Kidney tubule cell (primary cell): ENCODE measurements at places on chromosomes 1 and 21.

DNA sequence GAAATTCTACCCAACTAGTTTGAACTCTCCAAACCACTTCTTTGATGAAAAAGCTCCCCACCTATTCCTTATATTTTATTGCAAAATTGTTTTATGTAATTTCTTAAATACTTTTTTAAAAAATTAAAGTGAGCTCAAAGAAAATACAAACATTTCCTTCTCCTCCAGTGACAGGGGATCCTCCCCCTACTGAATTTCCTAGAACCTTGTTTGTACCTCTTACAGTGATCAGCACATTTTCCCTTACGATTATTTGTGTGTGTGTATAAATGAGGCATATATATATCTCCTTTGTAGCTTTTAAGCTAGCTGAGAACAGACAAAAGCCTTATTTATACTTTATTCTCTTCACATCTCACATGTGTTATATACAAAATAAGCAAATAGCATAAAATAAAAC lies 44.4 kb downstream of the VAV3 start:
- no peak for DNase-seq

GRCh38 chr1:64133036-64133435 lies 70.4 kb upstream of the UBE2U start:
- DNase-seq = peak; percentile 99

- DNase-seq = no peak
Measured at GRCh38 chr1:116203920-116204319, 92.7 kb downstream of the MAB21L3 start.

- no peak for DNase-seq
Measured at GRCh38 chr1:38585460-38585859, 274.1 kb downstream of the RRAGC start.

DNA sequence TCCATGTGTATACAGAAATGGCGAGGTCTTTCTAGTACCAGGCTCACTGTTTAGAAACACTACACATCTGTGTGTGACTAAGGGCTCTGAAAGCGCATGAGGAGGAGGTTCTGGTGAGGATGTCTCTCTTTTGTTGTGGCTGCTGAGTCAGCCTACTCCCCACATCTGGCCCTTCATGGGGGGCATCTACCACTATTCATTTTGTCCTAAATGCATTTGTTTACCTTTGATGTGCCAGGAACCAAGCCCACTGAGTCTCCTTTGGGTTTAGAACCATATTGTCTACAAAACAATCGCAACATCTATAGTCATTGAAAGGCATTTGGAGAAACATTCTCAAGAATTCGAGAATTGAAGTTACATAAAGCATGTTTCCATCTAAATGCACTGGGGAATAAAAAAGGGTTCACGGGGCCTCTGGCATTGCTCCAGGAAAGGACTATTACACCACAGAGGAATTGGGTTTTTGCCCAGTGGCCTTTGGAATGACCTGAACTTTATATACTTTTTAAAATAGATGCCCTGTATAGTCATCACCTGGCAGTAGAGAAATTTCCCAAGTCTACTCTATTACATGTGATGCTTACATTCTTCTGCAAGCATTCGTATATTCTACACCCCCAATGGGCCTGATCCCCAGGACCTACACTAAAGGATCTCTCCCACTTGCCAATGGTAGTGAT lies 35.1 kb upstream of the ADORA3 start:
- peak; percentile 65 for DNase-seq

DNA sequence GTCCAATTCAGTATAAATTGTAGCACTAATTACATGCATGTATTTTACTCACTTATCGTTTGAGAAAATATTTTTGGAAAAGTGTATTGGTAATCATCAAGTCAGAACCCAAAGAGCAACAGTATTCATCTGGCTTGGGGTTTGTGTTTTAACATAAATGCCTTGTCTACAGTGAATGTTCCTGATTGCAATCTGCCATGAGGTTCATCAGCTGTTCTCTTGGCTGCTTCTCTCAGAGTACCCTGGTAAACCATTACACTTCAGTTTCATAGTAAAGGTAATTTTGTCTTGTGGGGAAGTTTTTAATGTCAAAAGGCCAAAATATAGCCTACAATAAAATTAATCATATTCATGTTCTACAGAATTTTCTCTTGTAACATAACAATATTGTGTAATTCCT lies 150.3 kb downstream of the IFI44 start:
- DNase-seq = no peak

DNA sequence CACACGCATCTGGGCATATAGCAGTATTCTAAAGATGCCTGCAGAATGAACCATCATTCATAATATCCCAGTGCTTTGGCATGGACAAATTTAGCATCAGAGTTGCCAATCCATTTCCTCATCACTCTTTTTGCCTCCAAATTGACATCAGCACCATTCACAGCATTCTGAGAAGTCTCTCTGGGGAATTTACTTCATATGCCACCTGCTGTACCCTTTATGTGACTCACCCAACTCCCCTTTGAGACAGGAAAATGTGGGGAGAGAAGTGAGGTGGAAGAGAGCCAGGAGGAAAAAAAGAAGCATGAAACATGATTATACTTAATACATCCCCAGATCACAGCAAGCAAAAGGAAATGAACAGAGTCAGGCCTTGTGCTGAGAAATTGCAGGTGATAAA lies 37.4 kb downstream of the RAB3B start:
- no peak for DNase-seq

DNA sequence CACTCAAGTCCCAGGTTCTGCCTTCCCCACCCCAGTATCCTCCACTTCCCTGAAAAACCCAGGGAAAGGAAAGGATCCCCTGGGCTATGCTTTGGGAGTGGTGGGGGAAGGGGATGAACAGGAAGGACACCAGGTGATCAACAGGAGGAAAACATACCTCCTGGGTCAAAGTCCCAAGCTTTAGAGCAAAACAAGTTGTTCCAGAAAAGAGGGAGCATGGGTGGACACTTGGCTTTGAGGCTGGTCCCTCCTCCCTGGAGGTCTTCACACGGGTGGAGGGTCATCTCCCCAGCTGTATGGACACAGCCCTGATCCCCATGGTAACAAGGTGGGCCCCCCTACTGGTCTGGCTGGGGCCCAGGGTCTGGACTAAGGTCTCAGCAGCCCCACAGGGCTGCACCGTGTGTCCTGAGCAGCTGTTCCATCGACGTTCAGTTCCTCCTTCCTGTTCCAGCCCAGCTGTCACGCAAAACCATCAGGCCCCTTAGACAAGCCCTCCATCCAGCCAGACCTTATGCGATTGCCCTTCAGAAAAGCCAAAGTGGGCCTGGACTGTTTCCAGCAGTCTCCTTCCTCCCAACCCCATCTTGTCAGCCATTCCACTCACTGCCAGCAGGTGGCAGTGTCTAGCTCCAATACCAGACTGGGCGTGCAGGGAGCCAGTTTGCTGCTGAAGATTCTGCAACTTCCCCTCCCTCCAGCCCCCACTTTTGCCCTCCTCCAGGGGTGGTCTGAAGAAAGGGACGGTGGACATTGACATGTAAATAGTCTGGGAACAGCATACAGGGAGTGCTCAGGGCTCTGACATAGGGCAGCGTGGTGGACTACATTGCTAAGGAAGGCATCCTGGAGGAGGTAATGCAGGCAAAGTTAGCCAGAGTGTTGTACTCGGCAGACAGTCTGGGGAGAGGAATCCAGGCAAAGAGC lies 2.9 kb upstream of the PDZK1IP1 start:
- peak; percentile 79 for DNase-seq

DNA sequence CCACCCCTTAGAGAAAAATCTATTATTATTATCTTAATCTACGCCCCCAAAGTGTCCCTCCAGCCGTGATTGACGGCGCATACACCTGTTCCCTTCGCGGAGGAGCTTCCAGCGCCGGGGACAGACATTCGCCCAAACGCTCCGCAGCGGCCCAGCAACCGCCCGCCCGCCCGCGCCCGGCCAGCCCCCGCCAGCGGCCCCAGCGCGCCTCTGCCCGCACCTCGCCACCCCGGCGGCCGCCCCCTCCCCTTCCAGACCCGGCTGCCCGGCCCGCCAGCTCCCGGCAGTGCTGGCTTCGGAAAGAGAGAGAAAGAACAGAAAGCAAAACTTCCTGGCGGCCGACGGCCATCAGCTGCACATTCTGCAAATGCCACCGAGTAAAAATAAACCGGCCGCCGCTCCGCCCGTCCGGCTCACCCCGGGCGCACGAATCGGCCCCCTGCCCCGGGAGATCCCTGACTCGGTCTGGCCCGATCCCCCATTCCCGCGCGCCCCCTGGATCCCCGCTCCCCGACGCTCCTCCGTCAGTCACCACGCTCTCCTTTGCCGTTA lies 1.6 kb downstream of the CASZ1 start:
- peak; percentile 50 for DNase-seq

- no peak for DNase-seq
Measured at GRCh38 chr1:190963321-190963720, 485.7 kb upstream of the BRINP3 start.

DNA sequence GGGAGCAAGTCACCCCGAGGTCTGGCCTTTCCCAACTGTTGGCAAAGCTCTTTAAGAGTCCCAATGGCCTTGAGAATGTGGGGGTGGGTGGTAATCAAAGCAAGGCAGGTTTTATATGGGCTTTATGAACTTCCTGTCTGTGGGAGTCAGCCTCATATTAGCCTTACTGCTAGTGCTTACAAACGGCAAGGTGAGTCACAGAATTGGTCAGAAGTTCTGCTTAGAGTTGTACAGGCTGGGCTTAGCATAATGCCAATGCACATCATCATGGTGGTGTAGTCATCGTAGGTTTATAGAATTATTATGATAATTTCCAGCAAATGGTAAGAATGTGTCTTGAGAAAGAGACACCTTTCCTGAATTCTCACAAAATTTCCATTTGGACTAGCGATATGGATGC lies 192.7 kb upstream of the KIAA0040 start:
- peak; percentile 13 for DNase-seq

- no peak for DNase-seq
Measured at GRCh38 chr1:90952906-90953305, 68.9 kb downstream of the ZNF644 start.

DNA sequence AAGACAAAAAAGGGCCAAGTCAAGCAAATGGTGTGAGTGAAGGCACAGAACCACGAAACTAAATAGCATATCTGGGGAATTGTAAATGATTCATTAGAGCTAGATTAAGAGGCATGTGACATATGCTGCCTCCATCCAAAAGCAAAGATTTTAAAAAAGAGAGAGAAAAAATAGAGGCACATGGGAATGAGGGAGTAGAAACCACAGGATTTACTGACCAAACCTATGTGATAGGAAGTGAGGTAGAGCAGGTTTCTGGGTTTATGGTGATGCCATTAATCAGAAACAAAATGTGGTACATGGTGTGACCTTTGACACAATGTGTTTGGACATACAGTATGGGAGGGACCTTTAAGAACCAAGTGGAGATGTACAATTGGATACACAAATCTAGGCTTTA lies 13.6 kb downstream of the C1orf52 start:
- DNase-seq = no peak

DNA sequence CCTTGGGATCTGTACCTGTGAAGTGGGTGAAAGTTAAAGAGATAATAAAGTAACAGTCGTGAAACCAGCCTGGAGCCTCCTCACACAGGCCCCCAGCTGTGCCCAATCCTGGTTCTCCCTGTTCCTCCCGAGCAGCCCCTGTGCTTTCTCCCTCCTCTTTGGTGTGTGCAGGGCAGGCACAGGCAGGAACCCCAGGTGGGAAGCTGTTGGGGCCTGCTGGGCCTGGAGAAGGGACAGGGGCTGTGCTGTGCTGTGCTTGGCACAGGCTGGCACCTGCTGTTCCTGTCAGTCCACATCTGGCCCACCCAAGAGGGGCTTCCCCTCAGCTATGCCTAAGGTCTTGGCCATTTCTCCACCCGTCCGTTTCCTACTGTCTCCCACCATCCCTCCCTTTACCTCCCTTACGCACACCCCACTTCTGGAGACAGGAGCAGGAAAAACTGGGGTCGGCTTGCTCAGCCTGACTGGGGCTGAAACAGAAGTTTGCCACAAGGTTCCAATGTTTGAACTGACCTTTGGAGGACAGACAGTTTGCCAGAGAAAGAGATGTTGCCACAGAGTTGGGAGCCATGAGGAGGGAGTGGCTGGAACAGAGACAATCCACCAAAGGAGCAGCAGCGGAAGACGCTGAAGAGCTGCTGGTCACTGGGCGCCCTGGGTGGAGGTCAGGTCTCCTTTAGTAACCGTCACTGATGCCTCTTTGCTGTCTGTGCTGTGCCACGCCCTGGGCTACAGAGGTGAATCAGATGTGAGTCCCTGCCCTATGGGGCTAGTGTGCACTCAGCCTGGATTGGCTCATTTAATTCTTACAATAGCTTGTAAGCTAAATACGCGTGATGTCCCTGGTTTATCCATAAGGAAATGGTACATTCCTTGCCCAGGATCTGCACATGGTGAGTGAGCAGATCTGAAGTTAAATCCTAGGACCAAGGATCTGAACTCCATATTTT lies 18.8 kb upstream of the ARTN start:
- DNase-seq = no peak

DNA sequence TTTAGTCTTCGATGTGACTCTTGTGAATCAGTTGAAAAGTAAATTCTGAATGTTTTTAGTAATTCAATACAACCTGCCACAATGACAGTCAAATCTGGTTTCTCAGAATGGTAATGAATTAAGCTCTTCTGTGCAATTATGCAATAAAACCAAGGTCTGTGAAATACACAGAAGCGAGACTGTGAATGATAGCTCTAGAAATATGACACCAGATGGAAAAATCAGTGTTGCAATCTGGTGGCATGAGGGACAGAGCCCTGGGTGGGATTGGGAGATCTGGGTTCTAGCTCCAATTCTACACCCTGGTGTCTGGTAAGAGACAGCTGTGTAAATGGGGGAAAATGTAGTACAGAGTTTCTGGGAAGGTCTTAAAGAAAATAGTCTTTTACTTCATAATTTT lies 586.4 kb upstream of the ZRANB2 start:
- no peak for DNase-seq

GRCh38 chr1:218436997-218437396 lies 91.9 kb downstream of the TGFB2 start:
- DNase-seq = no peak

DNA sequence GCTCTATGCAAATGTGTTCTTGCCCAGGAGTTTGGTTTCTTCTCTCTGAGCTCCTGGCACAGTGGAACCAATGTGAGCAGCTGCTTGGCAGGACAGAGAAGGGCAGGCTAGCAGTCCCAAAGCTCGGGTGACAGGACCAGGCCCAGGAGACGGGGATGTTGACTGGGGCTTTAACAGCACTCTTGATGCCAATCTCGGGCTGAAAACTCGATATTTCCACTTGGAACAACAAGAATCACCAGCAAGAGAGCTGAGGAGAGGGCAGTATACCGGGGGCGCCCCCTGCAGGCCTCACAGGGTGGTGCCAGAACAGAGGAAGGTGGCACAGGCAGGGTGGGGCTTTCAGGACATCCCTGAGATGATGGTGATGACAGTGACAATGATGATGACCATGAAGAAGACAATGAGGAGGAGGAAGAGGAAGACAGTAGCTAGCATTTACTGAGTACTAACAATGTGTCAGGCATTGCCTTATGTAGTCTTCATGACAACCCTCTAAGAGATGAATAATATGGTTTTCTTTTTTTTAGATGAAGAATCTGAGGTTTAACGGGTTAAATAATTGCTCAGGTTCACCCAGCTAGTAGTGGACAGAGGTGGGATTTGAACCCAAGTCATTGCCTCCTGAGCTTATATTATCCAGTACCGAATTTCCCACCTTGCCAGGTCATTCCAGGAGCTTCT lies 2.7 kb upstream of the KCNJ9 start:
- DNase-seq = peak; percentile 49
